ENCODE measurements at places on chromosomes 3 and 15.

- DNase-seq: no peak
Measured at GRCh38 chr3:115385774-115386730, 237.3 kb upstream of the GAP43 start.

DNA sequence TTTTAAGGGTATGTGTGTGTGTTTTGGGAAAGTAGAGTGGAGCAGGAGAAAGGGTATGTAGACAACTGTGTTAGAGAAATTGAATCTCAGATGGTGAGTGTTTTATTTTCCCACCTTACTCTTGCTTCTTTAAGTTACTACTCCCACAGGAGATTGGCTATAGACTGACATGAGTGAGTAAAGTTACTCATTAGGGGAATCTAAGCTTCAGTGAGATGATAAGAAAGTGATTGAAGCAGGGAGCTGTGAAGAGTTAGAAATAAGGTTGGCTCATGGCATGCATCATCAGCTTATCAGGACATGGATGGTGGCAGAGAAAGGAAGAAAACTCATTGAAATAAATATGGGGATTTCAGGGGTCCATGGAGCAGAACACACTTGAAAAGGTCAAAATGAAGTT, 88.9 kb downstream of the MBNL1 start:
- DNase-seq: no peak

GRCh38 chr15:57283774-57284503, 92.4 kb upstream of the CGNL1 start:
- no peak for DNase-seq

DNA sequence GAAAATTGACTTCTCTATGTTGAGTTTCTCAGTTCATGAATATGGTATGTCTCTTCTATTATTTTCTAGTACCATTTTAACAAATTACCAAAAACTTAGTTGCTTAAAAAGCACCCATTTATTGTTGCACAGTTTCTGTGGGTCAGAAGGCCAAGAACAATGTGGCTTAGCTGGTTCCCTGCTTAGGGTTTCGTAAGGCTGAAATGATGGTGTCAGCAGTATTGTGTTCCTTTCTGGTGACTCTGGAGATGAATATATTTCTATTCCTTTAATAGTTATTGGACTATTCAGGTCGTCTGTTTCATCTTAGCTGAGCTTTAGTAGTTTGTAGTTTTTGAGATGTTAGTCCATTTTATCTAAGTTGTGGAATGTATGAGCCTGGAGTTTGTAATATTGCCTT, 44.9 kb downstream of the IL1RAP start:
- no peak for DNase-seq

DNA sequence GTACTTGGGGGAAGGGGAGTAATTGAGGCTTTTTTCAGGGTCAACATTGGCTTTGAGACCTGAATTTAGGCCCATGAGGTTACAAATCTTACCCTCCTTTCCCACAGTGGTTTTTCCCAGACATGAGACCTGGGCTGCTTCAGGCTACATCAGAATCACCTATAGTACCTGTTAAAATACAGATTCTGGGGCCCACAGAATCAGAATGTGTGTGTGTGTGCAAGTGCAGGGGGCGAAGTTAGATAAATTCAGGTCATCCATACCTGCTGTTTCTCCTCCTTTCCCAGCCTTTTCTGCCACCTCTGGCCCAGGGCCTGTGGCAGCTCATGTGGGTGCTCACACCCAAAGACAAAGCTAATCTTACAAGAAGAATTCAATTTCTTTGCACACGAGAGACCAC, 110.5 kb downstream of the RAB11A start:
- no peak for DNase-seq
